HFFc6 (cell line): ENCODE measurements at places on chromosomes 3 and 15.

- DNase-seq: no peak
Observed at GRCh38 chr3:117723825-117724224, 1014.2 kb downstream of the TUSC7 start.

DNA sequence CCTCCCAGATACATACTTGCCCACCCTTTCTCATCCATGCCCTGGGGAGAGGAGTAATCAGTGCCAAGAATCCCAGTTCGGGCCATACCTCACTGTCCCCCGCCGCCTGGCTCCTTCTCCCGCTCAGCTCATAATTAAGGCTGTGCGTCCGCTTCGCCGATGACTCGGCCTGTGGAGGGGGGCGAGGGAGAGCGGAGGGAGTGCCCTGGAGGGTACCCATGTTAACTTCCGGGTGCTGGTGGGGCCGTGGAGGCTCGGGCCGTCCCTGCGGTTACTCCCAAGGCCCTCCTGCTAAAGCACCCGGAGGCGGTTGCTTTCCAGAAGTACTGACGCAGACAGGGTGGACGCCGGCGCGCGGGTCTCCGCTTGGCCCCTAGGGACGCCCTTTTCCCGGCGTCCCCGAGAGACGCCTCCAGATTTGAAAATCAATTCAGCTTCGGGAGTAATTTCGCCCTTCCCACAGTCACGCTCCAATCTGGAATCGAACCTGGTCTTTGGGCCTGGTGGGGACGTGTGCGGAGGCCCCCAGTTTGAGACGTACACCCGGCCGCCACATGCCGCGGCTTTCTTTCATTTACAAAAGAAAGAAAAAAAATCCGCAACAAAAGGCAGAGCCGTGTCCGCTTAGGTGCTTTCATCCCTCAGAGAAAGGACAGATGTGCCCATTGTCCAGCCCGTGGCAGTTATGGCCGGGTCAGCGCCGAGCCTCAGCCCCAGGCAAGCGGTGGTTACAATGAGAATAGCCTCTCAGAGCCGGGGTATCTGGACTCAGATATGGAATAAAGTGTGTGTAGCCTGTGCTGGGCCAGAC is 1.0 kb upstream of the ONECUT1 start:
- DNase-seq: no peak

DNA sequence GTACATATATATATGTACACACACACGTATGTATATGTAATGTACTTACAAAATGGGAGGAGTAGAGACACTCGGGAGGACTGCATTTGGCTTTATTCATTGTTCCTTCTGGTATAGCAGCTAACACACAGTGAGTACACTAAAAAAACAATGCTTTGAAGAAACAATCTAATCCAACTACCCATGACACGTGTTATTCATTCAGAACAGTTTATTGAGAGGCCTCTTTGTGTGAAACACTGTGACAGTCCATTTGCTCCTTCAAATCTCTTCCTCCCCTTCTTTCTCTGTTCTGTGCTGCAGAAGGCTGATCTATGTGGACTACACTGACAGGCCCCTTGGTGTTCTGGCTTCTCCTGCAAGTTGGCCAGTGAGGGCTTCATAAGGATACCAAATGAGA is 1075.9 kb upstream of the CFAP20DC start:
- no peak for DNase-seq

DNA sequence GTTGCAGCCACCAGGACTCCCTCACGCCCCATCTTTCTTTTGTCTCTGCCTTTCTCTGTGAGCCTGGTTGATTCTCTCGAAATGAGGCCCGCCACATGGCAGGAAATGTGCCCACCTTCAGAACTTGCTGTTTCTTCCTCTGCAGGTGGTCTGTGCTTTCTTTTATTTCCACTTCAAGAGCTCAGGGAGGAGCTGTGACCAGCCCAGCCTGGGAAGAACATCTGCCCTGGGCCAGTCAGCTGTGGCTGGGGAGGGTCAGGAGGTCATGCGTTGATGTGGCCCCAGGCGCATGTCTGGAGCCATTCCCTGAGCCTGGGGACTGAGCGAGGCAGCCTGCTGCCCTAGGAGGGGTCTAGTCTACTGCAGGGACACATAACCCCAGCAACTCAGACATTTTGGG is 8.0 kb downstream of the FBLN2 start:
- no peak for DNase-seq

GRCh38 chr15:89912674-89913396 is at the start of gene ARPIN:
Gene ARPIN, minus strand, starts transcription at chr15:89912952. Its CDS starts 117 bp downstream, at chr15:89912835.
- DNase-seq: peak; percentile 12

GRCh38 chr15:69163141-69163669 is 2.8 kb downstream of the GLCE start:
- DNase-seq: no peak

DNA sequence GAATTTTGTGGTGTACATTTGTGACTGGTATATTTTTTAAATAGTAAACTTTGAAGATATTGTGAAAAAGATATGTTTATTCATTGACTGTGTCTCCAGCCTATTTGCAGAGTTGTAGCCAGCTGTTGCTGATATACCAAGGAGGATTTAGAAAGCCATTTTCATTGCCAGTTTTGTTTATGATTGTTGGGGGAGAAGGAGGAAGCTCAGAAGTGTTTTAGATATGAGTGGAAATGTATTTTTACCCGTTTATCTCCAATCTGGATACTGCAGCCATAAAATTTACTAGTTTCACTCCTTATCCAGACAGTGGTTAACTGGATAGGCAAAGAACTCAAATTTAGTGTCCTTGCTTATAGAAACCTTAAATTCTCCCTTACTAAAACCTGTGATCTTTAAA is 18.8 kb downstream of the ATP11B start:
- DNase-seq: no peak

DNA sequence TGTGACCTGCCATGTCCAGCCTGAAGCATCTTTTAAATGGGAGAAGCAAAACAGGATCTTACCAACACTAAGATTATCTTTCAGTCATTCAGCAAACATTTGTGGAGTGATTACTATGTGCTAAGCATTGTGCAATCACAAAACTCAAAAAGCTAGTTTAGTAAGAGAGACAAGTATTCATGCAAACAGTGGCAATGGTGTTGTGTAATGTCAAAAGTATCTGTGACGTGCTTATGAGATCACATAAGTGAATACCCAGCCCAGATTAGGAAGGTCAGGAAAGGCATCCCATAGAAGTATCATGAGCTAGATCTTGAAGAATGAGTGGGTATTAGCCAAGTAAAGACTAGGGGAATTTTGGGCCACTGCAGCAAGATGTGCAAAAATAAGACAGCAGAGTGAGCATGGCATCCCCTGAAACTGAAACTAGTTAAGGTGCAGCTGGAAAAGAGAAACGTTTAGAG is 32.1 kb downstream of the SEC62 start:
- DNase-seq: peak; percentile 91

DNA sequence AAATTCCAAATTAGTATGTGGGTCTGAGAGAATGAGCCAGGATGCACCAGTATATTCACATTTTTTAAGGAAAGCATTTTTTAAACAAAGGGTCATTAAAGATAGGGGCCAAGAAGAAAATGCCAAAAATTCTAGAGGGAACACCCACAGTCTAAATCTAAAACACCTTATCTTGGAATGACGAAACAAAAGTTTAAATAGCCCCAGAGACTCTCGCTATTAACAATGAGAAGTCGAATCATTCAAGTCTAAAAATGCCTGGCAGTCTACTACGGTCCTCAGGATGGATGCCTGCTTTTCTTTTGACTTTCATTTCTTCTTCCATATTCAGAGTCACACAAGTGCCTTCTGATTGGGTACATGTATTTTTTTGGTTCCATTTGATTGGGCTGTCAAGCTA is 66.3 kb downstream of the SSUH2 start:
- no peak for DNase-seq

DNA sequence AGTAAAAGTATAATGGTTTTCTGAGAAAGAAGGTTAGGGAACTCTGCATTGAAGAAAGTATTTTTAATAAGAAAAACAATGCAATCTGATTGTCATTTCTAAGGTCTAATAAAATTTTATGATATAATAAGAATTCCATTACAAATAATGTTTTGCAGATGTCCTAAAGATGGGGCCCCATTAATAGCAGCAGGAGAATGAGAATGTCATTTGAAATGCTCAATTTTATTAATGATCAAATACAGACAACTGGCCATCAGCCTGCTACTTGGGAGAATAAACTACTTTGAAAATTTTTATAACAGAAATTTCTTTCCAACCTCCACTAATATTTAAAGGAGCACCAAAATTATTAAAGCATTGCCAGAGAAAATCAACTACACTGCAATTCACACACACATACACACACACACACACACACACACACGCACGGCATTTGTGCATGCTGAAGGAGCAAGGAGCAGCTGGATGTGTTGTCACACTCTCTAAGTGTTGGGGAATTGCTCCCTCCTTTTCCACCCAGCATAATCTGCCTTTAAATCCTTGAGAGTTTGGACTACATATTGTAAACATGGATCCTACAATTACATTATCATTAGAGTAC is 109.5 kb downstream of the THRB start:
- DNase-seq: no peak

- DNase-seq: no peak
Observed at GRCh38 chr3:165197481-165197800, 1.3 kb upstream of the SLITRK3 start.

DNA sequence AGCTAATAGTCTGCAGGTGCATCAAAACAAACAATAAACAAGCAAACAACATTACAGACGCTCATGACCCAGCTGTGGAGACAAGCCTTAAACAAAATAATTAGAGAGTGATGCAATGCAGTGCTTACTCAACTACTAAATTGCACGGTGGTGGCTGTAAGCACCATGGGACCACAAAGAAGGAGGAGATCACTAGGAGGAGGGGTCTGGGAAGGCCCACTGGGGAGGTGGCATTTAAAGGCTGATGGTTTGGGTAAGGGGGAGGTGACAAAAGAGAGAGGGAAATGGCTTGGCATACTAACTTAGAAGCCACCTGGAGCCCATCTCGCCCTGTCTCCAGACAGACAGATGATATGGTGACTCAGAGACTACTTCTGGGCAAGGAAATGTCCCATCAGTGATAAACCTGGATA is 516.7 kb downstream of the FOXP1 start:
- DNase-seq: no peak

DNA sequence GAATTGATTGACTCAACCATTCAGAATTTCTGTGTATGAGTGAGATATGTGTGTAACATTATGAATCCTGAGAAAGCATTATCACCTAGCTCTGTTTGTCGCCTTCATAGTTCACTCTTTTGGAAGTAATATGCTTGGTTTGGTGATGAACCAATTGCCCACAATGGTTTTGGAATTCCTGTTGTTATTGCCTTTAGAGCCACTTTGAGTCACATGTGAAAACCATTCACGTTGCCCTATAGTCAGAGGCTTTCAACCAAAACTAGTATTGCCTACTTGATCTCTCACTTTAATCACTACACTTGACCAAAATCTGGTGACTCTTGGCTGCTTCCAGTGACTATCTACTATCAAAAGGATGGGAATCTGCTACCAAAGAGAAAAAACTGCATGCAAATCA is 78.2 kb upstream of the FLNB start:
- DNase-seq: no peak

- DNase-seq: no peak
Observed at GRCh38 chr3:169342652-169343505, 320.6 kb downstream of the MECOM start.

DNA sequence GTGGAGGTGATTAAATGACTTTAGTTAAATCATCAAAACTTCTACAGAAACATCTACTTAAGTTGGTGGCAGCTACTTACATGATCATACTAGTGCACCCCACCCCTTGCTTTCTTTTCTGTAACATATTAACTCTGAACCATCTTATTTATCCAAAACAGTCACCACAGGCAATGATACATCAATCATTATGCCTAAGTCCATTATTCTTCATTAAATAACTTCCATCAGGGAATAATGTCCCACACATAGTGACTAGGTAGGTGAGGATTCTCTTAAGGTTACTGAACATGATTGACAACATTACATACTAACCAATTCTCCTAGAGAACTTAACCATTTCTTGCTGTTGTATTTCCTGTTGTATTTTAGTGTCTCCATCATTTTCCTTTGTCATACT is 210.2 kb downstream of the NR1D2 start:
- DNase-seq: no peak

GRCh38 chr3:65174713-65175112 is 486.9 kb upstream of the ADAMTS9 start:
- DNase-seq: no peak

DNA sequence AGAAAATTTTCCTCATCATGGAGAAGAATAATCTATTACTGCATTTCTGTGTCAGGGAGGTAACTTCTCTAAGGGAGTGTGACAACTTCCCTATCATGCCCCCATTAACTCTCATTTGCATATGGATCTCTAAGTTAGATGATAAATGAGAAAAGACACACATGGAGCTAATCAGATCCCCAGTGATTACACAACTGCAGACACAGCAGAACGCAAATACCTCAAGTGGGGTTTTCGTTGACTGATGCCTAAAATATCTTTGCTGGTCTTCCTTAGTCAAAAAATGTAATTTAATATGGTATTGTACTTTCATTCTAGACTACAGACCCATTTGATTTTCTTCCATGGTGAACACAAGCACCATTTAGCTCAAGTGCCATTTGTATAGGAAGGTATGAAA is 630.5 kb downstream of the TBL1XR1 start:
- no peak for DNase-seq
